Epithelial cell of esophagus (primary cell): ENCODE measurements at places on chromosomes 16 and 17.

DNA sequence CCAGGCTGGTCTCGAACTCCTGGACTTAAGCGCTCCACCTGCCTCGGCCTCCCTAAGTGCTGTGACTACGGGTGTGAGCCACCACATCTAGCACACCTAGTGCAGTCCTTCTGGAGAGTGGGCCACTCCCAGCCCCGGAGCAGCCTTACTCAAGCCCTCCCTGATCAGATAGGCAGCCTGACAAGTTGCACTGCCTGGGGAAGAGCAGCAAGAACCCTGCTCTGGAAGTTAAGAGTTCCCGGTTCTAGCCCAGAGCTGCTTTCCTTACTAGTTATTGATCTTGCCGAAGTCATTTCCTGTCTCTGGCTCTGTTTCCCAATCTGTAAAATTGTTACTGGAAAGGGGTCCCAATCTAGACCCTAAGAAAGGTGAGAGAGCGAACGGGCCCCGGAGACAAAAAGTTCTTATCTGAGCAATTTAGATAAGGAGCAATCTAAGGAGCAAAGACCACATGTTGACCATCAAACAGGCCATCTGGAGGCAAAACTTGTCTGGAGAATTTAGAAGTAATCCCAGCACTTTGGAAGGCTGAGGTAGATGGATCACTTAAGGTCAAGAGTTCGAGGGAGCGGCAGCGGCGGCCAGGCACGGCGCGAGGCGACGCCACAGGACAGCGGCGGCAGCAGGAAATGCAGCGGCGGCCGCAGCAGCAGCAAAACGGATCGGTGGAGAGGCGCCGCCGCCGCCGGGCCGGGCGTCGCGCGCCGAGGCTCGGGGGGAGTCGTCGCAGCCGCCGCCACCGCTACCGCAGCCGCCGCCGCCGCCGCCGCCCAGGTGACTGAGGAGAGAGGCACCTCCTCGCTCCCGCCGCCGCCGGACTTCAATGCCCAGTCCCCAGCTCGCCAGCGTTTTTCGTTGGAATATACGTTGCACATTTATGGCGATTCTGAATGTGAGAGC lies 4.3 kb upstream of the NAGLU start:
- DNase-seq = peak; percentile 50

DNA sequence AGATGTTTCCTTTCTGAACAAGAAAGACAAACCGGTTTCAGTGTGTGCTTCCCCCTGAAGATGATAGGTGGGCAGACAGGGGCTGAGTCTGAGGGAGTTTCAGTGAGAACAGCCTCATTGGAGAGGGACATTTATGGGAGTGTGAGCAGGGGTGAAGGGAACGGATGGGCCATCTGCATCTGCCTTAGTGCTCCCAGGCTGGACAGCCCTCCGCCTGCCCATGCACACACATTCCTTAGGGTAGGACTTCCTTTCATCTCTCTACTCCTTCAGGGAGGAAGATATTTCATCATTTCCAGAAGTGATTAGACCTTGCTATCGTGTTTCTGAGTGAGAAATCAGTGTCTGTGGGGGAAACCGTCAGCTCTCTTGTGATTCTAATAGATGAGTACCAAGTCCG lies 3.8 kb downstream of the SHISA6 start:
- no peak for DNase-seq

DNA sequence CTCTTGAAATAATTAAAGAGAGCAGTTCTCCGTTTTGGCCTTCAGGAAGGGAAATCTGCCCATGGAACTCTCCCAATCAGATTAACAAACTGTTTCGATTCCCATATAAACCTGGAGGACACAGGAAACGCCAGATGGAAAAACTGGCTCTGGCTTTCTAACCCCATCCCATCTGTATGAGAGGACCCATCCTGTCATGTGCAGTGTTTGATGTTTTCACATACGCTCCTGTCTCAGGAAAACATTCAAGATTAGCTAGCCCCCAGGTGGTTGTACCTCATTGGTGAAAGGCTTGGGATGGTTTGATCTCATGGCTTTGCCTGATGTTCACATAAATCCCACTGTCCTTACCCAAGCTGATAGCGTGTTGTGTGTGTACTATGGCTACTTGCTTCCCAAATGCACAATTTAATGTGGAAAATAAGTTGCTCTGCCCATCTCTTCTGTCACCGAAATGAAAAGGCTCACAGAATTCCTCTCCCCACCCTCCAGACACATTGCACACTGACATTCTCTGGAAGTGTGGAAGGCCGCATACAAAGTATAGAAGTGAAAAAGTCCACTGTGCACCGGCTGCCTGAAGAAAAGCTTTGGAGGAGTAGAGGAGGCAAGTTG lies 18.2 kb upstream of the ERN1 start:
- DNase-seq = no peak

- DNase-seq = no peak
Observed at GRCh38 chr17:72565006-72565405, 444.2 kb downstream of the SOX9 start.

DNA sequence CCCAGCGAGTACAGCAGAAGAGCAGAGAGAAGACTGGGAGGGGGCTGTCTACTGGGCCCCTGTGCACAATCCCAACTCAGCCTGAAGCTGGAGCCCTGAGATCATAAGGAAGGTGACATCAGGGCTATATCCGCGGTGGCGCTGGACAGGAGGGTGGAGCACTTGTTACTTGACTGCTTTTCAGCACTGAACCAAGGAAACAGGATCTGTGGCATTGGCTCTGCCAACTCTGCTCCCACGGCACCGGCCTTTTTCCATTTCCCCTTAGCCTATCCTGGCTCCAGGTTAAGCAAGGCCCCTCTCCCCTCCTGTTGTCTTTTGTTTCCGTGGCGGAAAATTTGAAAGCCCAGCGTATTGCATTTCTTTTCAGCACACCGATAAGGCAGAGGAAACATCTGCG lies 125.0 kb upstream of the IRX3 start:
- no peak for DNase-seq

- DNase-seq = no peak
Observed at GRCh38 chr17:55093353-55093752, 124.8 kb downstream of the STXBP4 start.

DNA sequence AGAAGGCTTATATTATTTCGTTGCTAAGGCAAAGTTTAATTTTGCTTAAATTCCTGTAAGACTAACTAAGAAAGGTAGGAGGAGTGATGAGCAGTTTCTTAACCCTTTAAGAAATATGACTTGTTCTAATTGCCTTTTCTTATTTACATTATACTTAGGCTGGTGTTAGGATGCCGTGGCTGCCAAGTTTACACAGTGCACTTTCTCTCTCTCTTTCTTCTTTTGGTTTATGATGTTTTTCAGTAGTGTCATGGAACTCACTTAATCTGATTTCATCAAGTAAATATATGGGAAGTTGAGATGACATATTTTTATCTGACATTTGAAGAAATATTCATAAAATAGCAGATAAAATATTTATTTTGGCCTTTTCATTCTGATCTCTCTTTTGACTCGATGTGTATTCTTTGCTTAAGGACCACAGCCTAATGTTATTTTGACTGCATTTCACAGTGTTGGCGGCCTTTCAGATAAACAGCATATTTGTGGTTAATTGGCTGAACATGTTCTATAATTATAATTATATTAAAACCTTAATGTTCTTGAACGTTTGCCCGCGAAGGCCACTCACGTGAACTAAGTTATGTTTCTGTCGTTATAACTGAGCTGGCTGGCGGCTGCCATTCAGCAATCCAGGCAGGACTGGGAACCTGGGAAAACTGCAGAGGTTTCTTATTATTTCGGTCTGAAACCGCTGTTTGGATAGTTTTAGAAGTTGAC lies 191.6 kb downstream of the WWOX start:
- DNase-seq = no peak
